ENCODE measurements at places on chromosomes 2 and 18.

GRCh38 chr2:194363878-194364277 is 1293.1 kb upstream of the SLC39A10 start:
- DNase-seq: no peak

DNA sequence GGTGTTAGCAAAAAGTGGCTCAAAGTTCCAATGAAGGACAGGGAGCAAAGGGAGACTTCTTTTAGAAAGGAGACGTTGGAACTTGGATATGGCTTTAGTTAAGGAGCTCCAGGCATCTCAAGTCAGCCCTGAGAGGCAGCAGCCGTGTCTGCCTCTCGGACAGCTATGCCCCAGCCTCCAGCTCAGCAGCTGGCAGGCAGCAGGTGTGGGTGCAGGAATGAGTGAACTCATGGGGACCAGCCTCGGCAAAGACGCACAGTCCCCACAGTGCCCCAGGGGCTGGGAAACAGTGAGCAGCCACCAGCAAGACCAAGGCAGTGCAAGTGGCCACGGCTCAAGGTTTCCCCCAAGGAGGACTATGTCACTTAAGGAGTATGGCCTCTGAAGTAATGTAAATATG is 1.6 kb upstream of the LRRFIP1 start:
- DNase-seq: no peak

GRCh38 chr18:13558124-13558523 is 168.2 kb downstream of the FAM210A start:
- no peak for DNase-seq

DNA sequence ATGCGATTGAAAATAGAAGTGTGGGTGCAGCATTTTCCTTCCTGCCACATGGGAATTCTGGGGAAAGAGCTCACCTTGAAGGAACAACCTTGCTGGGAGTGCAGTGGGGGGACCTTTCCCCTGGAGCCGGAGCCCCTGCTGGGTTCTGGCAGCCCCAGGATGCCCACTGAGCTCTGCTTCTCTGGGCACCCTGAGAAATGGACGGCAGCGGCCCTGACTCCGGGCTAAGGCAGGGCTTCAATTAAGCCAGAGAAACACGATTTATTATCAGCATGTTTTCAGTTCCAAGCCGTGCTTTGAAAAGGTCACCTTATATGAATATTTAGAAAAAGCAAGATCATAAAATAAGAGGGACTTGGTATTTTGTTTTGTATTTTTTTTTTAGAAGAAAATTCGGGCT is 68.5 kb downstream of the KLHL29 start:
- DNase-seq: no peak

GRCh38 chr2:117199511-117199910 is 615.0 kb upstream of the DDX18 start:
- DNase-seq: no peak

DNA sequence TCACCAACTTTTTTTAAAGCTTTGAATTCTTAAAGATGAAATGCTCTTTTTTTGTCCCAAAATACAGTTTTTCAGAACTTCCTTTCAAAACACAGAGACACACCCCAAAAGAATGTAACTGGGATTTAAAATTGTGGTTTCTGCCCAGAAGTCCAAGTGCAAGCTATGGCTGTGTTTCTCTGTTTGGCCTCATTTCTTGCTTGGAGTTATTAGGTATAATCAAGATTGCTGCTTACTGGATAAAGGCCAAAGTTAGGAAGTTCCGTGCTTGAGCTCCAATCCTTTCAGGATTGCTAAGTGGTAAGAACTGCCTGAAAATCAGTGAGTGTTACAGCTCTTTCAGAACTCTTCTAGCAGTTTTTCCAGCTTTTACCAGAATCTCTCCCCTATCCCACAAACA is 16.9 kb downstream of the ZBTB7C start:
- DNase-seq: no peak

Data from T1000 (cell line).